ENCODE measurements at places on chromosomes 16 and 17.
A peak's percentile ranks its signal among the peaks of the same experiment; 100 is the strongest.

GRCh38 chr16:2008009-2008526 lies 1.6 kb downstream of the ZNF598 start:
- DNase-seq = no peak

DNA sequence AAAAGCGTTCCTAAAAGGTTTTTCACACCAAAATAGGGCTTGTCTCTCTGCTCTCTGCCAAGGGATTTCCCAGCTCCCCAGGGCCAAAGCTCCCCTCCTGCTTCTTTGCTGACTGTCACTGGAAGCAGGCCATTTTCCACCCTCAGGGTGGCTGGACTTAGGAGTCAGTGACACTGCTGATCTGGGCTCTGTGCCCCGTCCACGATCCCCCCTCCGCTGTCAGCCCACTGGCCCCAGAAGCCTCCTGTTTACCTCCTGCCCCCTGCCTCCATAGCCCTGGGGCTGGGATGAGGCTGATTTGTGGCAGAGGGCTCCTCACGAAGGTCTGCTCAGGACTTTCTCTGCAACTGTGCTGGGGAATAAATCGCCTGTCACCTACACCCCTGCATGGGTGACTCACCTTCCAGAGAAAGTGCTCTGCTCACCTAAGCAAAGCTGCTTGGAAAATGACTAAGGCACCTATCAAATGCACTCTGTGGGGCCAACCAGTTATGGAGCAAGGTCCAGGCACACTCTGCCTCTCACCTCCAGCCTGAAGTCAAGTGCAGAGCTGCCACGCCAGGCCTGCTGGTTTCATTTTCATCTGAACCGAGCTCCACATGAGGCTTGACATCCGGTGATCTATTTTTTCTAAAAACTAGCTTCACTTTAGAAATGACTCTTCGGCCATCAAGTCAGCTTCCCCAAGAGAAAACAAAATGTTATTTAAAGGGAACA lies 4.9 kb downstream of the MAP3K14 start:
- peak; percentile 97 for DNase-seq

- DNase-seq = no peak
These were observed 83.7 kb downstream of the ITFG1 start for GRCh38 chr16:47377154-47377553.

- DNase-seq = no peak
These were observed 37.1 kb downstream of the TMEM11 start for GRCh38 chr17:21176773-21177395.

- DNase-seq = no peak
These were observed 136.0 kb upstream of the WSB1 start for GRCh38 chr17:27157898-27158297.

DNA sequence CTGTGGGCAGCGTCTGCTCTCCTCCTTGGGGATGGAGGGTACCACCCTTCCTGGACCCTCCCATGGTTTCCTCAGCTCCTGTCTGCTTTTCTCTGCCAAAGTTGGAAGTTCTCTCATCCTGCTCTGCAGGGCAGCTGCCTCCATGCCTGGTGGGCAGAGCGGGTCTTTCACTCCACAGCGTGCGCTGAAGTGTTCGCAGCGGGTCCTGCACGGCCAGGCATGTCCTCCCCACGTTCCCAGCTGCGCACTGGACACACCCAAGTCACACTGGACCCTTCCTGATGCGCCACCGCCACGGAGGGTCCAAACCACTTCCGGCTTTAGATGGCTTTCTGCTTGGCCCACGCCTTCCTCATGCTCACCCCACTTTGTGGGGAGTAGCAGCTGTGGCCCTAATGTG lies 33.7 kb upstream of the NPTX1 start:
- DNase-seq = no peak

DNA sequence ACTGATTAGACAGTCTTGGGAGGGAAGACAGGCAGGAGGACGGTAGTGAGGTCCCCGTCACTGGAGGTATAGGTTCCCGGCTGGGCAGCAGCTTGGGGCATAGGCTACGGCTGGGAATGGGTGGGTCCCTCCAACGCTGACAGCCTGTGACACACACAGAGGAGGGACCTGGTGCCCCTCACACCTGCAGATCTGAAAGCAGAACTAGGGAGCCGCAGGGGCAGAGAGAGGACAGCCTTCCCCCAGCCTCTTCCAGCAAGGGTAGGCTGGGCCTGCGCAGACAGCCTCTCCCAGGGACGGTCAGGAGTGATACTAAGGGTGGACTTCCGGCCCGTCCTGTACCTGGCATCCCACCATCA lies 2.0 kb downstream of the P2RX1 start:
- DNase-seq = no peak

GRCh38 chr16:85908444-85908843 lies 9.5 kb downstream of the IRF8 start:
- DNase-seq = no peak

DNA sequence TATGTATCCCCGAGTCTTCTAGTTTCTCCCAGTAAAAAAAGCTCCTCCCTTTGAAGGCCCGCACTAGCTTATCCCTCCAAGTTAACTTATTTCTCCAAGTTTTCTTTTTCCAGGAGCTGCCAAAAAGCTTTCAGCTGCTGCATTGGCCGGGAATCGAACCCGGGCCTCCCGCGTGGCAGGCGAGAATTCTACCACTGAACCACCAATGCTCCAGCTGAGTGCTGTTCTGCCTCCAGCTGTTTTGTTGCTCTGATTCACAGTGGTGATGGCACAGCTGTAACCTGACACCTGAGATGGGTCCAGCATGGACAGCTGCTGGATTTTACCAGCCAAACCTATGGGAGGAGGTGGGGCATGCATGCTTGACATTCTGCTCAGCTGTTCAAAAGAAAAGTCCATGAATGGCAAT lies 22.1 kb downstream of the VAC14 start:
- no peak for DNase-seq

- DNase-seq = no peak
These were observed 404.9 kb upstream of the EEF2KMT start for GRCh38 chr16:5502467-5502869.

GRCh38 chr17:19781488-19782458 lies 33.7 kb upstream of the ALDH3A1 start:
- peak; percentile 56 for DNase-seq

- no peak for DNase-seq
These were observed 128.0 kb downstream of the RAP1GAP2 start for GRCh38 chr17:2924211-2924610.

GRCh38 chr16:60788631-60789030 lies 1247.6 kb downstream of the CDH8 start:
- DNase-seq = no peak

GRCh38 chr16:28192806-28193529 lies 18.8 kb downstream of the XPO6 start:
- DNase-seq = peak; percentile 76

- DNase-seq = no peak
These were observed 249.4 kb downstream of the SNX29 start for GRCh38 chr16:12225806-12226465.

GRCh38 chr16:56532714-56533113 lies 12.9 kb upstream of the BBS2 start:
- no peak for DNase-seq

- peak; percentile 45 for DNase-seq
These were observed 47.5 kb downstream of the ADCY7 start for GRCh38 chr16:50313596-50314478.

- no peak for DNase-seq
These were observed 111.0 kb upstream of the TNRC6C start for GRCh38 chr17:77847221-77848085.

GRCh38 chr17:49527927-49528651 lies 33.0 kb downstream of the NGFR start:
- DNase-seq = no peak

- DNase-seq = no peak
These were observed 2.8 kb downstream of the ALDOA start for GRCh38 chr16:30068333-30068732.

- DNase-seq = no peak
These were observed 97.1 kb upstream of the TMEM97 start for GRCh38 chr17:28221751-28222414.

DNA sequence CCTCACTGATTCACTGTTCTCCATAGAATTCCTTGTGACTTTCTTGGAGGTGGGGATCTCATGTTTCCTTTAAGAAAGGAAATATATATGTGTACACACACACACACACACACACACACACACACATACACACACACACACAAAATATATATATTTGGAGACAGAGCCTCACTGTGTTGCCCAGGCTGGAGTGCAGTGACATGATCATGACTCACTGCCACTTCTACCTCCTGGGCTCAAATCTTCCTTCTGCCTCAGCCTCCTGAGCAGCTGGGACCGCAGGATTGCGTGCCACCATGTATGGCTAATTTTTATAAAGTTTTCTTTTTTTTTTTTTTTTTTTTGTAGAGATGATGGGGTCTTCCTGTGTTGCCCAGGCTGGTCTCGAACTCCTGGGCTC lies 45.9 kb downstream of the CDH13 start:
- no peak for DNase-seq

DNA sequence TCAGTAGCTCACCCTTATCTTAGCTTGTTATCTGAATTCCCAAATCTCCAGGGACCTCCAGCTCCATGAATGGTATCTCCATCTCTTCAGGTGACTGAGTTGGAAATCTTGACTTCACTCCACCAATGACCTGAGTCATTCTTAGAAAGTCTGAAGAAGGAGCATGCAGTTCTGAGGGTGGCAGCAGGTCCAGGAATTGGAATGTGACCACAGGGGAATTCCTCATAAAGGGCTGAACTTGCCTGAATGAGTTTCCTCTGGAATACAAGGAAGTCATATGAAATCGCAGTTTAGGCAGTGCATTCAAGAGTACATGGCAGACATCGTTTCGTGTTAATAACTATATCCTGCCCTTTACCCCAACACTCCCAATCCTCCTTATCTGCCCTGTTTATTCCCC lies 12.5 kb upstream of the PYY start:
- no peak for DNase-seq

GRCh38 chr17:55783684-55784245 lies 32.9 kb downstream of the PCTP start:
- no peak for DNase-seq

DNA sequence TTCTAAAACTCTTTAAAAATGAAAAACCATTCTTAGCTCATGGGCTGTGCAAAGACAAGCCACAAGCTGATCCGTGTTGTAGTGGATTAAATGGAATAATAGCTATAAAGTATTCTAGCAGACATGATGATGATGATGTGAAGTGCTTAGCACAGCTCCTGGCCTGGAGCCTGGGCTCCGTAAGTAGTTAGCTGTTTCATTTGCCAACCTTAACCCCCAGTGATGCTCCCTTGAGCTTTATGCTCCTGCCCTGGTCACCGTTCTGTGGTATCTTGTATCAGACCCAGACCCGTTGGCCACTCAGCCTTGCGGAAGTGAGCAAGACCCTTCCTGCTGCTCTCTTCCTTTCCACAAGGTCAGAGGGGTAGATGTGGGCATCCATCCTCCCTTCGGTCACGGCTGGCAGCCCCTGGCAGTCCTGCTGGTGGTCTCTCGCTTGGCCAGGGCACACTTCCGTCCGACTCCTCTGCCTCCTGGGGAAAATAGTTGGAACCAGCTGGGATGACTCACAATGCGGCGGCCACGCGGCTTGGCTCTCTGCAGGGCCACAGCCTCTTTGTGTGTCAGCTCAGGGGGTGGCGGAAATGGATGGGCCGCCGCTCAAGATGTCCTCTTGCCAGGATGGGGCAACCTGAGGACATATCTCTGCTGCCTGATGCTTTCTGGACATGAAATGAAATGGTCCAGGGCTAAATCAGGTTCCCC lies 79.1 kb downstream of the GPR139 start:
- DNase-seq = no peak

DNA sequence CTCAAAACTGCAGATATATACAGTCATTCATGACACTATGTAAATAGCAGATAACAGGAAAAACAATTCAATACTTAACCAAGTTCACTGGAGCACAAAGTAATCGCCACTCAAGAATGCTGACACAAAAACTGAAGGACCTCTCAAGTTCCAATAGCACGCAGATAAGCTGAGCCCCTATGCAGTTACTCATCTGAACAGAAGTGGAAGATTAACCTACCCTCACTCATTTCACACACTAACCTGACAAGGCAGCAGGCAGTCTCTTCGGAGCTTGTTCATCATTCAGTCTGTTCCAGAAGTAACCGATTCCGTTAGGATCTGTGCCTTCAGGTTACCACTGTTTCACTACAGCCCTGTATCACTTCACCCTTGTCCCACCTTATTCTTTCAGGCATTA lies 6.0 kb downstream of the HELZ start:
- DNase-seq = no peak

GRCh38 chr17:48678141-48678971 lies 44.0 kb downstream of the PRAC1 start:
- DNase-seq = peak; percentile 64

DNA sequence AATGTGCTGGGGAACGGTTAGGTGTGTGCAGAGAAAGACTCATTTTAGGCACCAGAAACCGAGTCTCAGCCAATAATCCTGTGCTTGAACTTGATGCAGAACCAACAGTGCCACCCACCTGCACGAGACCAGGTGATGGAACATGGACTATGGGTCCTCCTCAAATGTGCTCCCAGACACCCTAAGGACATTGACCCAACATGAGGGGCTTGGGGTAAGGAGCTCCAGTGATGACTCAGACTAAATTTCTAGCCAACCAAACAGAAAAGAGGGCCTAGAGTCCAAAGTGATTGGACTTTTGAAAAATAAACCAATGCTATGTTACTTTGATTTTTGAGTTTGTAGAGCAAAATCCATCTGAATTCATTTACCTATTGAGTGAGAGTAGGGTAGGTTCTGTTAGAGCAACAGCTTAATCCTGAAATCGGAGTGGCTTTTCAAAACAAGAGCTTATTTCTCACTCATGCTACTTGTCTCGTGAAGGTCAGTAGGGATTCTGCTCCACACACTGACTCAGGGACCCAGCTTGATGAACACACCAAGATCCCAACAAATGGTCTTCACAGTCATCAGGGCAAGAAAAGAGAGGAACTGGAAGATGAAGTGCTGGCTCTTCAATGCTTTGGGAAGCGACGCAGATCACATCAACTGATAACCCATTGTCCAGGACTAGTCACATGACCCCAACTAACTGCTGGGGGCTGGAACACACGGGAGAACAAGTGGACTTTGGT lies 21.8 kb downstream of the FAM20A start:
- no peak for DNase-seq
